NCI-H1436 (cell line): ENCODE measurements at places on chromosomes 11 and 22.

GRCh38 chr11:129738242-129738641 lies 77.4 kb upstream of the TMEM45B start:
- no peak for DNase-seq

DNA sequence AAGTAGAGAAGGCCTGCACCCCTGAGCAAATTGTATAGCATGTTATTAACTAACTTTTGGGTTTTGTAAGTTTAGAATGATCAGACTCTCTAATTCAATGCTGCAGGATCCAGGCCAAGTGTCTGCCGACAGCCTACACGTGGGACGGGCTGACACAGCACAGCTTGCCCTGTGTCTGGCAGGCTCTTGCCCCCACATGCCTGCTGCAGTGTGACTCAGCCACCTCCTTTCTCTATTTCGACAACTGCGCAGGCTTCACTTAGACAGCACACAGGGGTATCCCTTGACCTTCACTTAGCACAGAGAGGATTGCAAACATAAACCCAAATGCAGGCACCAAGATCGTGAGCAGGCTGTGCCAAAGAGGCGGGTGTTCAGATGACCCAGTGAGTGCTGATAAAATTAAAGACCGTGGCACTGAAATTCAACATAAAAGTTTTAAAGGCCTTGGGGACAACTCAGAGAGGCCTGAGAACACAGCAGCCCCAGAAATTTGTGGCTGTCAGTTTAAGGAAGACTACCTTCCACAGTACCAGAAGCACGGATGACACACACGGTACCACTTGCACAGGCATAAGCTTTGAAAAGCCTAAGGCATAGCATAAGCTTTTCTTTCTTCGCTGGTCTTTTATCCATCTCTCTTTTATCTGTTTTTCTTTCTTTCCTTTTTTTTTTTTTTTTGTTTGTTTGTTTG lies 37.8 kb downstream of the SCN3B start:
- no peak for DNase-seq

DNA sequence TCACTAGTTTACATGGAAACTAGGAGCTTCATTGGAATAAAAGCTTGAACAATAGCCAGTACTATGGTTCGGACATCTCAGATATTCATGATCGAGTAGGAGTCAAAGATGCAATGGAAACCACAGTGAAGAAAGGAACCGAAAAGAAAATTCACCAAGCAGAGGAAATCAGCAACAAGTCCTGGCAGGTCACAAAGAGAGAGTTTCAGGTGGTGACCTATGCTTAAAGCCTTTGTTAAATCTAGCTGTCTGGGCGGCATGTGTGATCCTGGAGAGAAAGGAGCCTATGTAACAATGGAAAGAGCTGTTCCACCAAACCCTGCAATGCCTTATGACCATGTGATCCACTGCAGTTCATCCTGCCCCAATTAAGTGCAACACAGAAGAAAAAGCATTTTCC lies 68.9 kb upstream of the POU2AF2 start:
- no peak for DNase-seq

GRCh38 chr11:37026326-37026725 lies 428.3 kb upstream of the RAG2 start:
- no peak for DNase-seq

GRCh38 chr11:102685754-102686153 lies 19.8 kb downstream of the MMP27 start:
- DNase-seq, result no peak
